ENCODE measurements at places on chromosomes 1 and 21.

DNA sequence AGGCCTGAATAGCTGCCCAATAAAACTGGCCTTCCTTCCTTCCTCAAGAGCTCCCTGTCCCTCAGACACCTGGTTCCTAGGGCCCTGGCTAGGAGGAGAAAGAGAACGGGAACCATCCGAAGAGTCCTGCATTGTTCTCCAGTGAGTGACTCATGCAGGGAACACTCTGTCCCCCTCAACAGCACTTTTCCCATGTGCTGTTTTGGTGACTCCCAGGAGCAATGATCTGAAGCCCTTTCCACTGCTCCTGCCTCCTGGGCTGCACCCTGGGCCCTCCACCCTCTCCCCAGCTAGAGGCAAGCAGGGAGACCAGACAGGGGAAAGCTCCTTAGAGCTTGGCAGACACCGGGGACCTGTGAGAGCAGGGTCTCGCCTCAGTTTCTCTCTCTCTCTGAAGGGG lies 18.9 kb downstream of the TNNT2 start:
- DNase-seq, result no peak

DNA sequence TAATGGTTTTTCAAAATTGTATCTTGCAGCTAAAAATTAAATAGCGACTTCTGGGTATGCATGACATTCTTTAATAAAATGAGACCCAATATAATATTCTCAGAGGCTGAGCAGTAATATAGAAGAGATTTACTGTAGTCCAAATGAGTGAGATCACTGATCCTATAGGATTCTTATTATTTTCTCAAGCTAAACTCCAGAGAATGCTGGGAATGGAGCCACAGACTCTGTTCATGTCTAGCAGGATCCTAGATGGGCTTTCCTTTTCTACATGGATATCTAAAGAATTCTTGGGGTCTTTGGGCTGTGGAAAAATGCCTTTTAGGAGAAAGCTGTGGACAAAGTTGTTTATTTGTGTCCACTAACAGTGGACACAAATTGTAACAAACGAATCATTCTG lies 150.7 kb upstream of the ZNF644 start:
- no peak for DNase-seq

- DNase-seq, result no peak
These were observed at the start of gene PIK3CD for GRCh38 chr1:9651565-9652378. TSS of gene PIK3CD (plus strand) at chr1:9651731. CDS start at chr1:9710456, 58,725 bp downstream.

DNA sequence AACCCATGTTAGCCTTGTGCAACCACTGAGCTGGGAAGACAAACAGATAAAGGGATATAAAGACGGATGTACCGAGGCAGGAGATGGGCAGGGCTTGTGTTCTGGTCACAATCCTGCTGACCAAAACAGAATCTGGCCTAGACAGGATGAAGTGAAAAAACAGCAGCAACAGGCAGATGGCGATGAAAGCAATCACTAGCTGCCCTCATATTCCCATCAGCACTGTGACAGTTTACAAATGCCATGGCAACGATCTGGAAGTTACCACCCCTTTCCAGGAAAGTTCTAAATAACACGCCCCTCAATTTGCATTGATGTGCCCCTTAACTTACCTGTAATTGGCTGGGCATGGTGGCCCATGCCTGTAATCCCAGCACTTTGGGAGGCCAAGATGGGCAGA lies 40.6 kb upstream of the CD46 start:
- DNase-seq, result no peak

DNA sequence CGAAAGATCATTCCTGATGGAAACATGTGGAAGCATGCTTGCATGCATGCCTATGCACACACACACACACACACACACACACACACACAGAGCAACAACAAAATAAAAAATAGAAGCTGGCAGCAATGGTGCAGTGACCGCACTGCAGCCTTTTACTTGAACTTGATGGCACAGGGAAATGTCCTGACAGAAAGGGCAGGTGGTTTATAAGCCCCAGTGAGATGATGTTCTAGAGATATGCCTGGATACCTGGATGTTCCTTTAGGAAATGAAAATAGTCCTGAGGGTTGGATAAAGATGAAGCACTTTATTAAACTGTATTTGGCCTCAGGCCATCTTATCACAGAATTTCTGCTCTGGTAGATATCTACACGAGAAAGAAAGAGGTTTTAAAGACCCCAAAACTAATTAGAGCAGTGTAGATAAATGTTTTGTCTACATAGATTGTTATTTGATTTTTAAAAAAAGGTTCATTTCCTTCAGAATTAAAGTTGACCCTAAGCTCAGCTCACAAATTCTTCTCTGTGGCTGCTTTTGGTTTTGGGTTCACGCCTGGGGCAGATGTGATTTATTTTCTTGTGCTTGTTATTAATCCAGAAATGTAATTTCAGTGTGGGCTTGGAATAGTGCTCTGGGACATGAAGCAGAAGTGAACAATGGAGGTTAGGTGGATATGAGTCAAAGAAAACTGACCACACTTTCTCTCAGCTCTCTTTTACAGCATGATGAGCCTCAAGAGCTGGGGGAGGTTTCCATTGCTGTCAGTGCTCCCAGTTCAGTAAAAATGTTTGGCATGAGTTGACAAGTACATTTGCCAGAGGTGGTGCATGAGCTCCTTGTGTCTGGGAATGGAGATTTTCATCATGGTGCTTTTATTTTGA lies 22.9 kb downstream of the ADAM30 start:
- no peak for DNase-seq

DNA sequence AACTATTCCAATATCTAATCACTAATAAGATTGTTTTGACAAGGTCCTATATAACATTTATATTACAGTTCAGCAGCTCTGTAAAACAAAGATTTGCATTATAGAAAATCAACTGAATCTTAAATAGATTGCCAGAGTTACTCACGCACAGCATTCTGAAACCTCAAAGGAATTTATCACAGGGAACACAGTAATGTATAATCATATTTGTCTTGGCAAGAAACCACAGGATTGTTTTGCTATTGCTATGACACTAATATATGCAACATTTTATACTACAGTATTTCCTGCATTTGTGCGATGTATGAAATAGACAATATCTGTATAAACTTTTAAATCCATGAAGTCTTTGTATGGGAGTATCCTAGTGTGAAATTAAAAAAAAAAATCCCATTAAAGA lies 101.4 kb downstream of the PLPPR5 start:
- no peak for DNase-seq

DNA sequence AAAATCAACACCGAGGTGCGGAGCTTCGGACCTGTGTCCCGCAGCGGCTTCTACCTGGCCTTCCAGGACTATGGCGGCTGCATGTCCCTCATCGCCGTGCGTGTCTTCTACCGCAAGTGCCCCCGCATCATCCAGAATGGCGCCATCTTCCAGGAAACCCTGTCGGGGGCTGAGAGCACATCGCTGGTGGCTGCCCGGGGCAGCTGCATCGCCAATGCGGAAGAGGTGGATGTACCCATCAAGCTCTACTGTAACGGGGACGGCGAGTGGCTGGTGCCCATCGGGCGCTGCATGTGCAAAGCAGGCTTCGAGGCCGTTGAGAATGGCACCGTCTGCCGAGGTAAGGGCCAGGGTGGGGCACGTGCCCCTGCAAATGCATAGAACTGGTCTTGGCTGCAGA lies 74.1 kb downstream of the EPHB2 start:
- DNase-seq, result no peak

DNA sequence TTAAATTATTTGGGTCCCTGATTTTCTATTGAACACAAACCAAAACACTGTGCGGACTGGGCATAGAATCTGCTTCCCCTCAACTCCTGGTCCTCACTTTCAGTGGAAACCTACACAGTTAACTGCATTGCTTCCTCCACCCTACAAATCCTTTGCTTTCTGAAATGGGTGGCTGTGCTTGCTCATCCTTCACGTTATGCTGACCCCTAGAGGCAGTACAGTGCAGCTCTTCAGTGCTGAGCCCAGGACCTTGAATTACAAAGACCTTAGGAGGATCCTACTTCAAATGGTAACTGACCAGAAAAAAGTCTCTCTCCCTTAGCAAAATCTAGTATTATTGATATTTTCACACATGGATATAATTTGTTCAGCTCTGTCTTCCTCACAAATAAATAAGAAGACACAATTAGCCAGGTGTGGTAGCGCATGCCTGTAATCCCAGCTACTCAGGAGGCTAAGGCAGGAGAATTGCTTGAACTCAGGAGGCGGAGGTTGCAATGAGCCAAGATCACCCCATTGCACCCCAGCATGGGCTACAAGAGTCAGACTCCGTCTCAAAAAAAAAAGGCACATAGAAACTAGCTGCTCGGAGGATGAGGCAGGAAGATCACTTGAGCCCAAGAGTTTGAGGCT lies 63.4 kb upstream of the L1TD1 start:
- no peak for DNase-seq
